ENCODE measurements at places on chromosomes 6 and 20.

DNA sequence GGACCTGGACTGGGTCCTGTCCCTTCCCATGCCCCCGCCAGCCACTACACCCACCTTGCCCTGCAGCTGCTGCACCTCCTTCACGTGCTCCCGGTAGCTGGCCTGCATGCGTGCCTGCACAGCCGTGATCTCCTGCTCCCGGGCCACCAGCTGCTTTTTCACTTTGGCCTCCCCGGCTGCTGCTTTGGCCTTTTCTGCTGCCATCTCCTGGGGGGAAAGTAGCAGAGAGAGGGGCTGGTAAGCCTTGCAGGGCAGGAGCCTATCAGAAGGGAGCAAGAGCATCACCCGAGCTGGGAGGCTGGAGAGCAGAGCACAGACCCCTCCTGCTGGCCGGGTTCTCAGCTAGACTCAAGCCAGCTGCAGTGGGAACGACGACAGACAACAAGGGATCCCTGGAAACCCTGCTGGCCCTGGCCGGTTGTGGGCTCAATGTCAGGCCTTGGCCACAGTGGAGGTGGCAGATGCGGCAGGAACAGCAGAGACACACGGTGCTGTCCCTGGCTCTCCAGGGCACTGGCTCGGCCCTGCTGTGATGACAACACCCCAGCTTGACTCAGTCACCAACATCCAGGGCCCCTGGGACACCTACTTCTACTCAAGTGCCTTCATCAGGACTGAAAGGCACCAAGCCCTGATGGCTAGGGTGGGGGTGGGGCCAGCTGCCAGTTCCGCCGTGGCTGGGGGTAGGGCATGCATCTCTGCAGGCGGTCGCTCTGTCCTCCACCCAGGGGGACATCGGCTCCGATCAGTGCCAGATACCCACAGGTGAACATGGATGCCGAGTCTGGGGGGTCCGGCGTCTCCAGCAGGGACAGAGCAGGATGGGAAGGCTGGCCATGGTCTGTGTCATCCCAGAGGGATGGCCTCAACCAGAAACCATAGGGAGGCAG is 45.3 kb downstream of the RRBP1 start:
- DNase-seq, result no peak
- H3K36me3 ChIP-seq, result peaks cover 63% of the 10 kb centered on the region
- H3K4me3 ChIP-seq, result no peak overlapping the region
- peaks cover 23% of the 10 kb centered on the region for H3K4me1 ChIP-seq
- H3K27ac ChIP-seq, result peak overlapping the region; percentile 41

DNA sequence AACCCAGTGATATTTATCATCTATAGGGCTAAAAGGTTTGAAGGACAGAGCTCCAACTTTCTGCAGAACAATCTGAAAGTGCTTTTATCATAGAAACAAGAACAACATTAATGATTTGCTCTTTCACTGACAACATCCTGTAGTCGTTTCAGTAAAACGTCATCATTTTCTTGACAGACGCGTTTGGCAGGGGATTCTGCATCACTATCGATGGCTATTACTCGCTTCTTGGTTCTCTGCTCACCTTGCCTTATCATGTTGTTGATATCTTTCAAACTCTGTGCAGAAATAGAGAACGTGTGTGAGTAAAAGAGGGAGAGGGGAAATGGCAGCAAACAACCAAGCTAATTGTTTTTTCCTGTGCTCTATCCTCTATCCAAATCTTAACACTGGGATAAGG is 47.1 kb upstream of the SAMHD1 start:
- DNase-seq, result no peak
- no peaks in the 10 kb centered on the region for H3K36me3 ChIP-seq
- H3K27ac ChIP-seq, result no peak overlapping the region

DNA sequence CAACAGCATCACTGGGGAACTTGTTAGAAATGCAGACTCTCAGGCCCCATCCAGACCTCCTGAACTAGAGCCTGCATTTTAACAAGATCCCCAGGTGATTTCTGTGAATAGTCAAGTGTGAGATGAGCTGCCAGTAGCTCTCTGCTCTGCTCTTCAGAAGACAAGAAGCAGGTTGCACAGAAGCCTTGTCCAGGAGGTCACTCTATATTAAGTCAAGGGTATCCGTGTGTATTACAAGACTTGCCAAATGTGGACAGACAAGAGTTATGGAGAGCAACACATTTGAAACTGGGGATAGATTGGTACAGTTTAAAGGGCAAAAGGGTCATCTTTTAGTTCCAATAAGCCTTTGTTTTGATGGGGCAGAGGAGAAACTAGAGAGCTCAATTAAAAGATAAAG is 23.2 kb upstream of the RIN2 start:
- no peak for DNase-seq
- no peaks in the 10 kb centered on the region for H3K36me3 ChIP-seq
- no peaks in the 10 kb centered on the region for H3K27me3 ChIP-seq
- no peak overlapping the region for H3K4me3 ChIP-seq
- no peak overlapping the region for H3K27ac ChIP-seq
- H3K4me1 ChIP-seq, result no peaks in the 10 kb centered on the region

DNA sequence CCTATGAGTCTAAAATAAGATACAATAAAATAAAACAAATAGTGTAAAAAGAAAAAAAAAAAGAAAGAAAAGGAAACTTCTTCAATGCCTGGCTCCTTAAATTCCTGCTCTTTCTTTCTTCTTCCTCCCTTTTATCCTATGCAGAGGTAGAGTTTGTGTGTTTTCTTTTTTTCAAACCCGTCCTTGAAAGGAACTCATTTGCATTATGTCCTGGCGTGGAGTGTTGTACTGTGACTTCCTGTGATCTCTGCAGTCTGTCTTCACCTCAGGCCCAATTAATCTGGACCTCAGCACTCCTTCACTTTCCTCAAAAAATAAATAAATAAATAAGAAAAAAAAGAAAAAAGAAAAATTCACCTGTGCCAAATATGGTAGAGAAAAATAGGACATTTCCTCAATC is 541.9 kb upstream of the SPTLC3 start:
- no peak overlapping the region for H3K4me3 ChIP-seq
- H3K27ac ChIP-seq, result no peak overlapping the region
- no peak for DNase-seq
- no peaks in the 10 kb centered on the region for H3K4me1 ChIP-seq
- no peaks in the 10 kb centered on the region for H3K27me3 ChIP-seq

DNA sequence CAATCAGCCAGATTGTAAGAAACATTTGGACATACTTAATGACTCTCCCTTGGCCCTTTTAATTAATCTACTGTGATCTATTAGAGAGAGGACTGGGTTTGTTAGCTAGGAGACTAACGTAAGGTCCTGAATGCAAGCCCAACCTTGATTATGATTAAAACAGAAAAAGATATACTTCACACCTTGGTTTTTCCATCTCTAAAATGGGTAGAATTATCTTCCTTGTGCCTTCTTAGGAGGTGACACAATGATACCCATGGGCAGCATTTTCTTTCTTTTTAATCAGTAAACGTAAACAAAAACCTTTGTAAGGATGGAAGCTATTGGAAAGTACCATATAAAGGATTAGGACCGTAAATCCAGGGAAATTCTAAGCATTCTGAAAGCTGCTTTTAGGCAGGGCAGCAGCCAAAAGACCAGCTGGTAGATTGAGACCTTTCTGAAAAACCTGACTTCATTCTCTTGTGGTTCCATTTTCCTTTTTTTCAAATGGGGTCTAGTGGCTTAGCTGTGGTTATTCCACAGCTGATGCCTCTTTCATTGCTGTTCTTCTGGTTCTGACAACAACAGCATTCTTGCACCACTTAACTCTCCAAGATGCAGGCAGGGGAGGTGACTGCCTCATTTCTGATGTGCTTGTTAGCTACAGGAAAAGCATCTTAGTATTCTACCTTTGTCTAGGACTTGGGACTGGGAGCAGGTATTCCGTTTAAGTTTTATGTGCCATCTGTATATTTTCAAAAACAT is 27.4 kb downstream of the RREB1 start:
- H3K4me1 ChIP-seq, result peaks cover 10% of the 10 kb centered on the region
- H3K27ac ChIP-seq, result no peak overlapping the region
- H3K27me3 ChIP-seq, result no peaks in the 10 kb centered on the region

GRCh38 chr6:30839671-30840070 is 44.6 kb upstream of the DDR1 start:
- H3K4me1 ChIP-seq, result no peaks in the 10 kb centered on the region
- no peaks in the 10 kb centered on the region for H3K27me3 ChIP-seq
- H3K36me3 ChIP-seq, result no peaks in the 10 kb centered on the region
- DNase-seq, result no peak
- H3K4me3 ChIP-seq, result no peak overlapping the region

GRCh38 chr6:87029711-87030314 is 65.1 kb downstream of the CGA start:
- H3K27me3 ChIP-seq, result no peaks in the 10 kb centered on the region
- peak; percentile 77 for DNase-seq
- H3K4me1 ChIP-seq, result no peaks in the 10 kb centered on the region

- no peak for DNase-seq
- peaks cover 3% of the 10 kb centered on the region for H3K27me3 ChIP-seq
- no peaks in the 10 kb centered on the region for H3K36me3 ChIP-seq
- peak overlapping the region; percentile 59 for H3K27ac ChIP-seq
- H3K4me3 ChIP-seq, result peak overlapping the region; percentile 74
Observed at GRCh38 chr20:58889798-58890517, 37.4 kb downstream of the GNAS start.

- peaks cover 5% of the 10 kb centered on the region for H3K4me1 ChIP-seq
- H3K36me3 ChIP-seq, result no peaks in the 10 kb centered on the region
- no peak overlapping the region for H3K4me3 ChIP-seq
- H3K27me3 ChIP-seq, result no peaks in the 10 kb centered on the region
Observed at GRCh38 chr6:15287670-15288375, 42.0 kb downstream of the JARID2 start.

DNA sequence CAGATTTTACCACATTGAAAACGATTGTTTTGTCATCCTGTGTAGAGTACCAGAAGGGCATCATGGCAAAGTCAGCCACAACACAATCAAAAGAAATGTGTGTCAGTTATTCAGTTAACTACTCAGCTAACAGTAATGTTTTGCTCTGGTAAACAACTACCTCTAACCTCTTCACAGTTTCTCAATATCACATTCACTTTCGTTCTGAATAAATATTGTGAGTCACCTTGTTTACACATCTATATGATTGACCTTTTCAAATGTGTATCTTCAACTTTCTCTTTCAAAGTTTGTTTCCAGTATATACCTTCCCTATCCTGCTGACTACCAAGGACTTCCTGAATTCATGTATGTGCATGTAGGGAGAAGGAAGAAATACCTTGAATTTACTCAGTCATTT is 216.6 kb upstream of the UFL1 start:
- H3K27ac ChIP-seq, result no peak overlapping the region
- no peaks in the 10 kb centered on the region for H3K4me1 ChIP-seq
- no peaks in the 10 kb centered on the region for H3K36me3 ChIP-seq

DNA sequence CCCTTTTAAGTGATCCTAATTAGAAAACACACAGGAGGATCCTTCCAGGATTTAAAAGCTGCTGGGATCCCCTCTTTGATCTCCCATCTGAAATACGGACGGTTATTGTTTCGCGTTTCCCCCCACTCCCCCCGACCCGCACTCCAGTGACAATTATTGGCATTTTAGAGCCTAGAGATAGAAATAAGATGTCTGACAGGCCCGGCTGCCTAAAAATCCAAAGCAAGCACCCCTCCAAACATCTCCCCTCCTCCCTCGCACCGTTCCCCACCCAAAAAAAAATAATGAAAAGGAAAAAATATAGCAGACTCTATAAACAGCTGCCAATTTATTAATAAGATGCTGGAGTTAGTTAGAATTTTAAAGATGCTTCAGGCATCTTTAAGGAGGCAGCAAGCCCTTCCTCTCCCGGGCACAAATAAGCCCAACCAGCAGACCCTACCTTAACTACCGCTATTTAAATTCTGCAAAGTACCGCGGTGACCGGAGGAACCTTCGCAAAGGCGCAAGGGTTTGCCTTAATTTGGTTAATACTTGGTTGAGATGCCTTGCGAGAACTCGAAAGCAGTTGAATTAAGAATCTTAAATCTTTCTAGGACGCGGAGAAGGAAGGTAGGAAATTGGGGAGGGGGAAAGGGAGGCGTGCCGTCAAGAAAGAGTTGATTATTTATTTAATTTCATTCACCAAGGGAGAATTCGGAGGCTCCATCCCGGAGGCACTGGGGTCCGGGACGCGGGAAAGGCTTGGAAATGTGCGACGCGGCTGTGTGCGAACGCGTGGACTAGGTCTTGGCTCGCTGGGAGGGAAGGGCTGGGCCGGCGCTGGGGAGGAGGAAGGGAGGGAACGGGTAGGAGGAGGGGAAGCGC is 1.5 kb upstream of the ISM1 start:
- H3K27me3 ChIP-seq, result peaks cover 38% of the 10 kb centered on the region
- no peaks in the 10 kb centered on the region for H3K36me3 ChIP-seq
- DNase-seq, result no peak
- H3K4me1 ChIP-seq, result no peaks in the 10 kb centered on the region

- H3K4me3 ChIP-seq, result no peak overlapping the region
- H3K36me3 ChIP-seq, result no peaks in the 10 kb centered on the region
- H3K27ac ChIP-seq, result no peak overlapping the region
- no peaks in the 10 kb centered on the region for H3K4me1 ChIP-seq
- DNase-seq, result no peak
Observed at GRCh38 chr6:138374815-138375214, 2.9 kb upstream of the SMIM28 start.

DNA sequence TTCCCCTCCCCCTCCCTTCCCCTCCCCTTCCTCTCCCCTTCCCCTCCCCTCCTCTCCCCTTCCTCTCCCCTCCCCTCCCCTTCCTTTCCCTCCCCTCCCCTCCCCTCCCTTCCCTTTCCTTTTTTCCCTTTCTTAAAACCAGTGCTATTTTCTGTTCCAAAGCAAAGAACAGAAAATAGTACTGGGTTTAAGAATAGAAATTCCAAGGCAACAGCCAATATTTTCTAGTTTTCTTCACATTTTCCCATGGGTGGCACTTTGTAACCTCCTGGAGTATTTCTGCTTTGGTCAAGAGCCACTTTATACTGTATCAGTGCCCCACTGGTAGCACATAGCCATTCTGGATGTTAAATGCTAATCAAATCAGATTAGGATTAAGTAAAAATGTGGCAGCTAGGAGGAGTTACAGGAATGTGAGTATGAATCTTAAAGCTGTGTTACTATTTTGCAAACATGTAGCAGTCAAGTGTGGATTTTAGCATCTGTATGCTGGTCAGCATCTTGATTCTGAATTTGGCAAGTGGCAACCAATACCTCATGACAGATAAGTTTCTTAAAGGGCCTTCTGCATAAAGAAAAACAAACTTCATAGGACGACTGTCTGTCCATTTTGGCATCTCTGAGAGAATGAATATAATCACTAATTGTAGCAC is 126.4 kb downstream of the CEP57L1 start:
- DNase-seq, result no peak
- no peaks in the 10 kb centered on the region for H3K36me3 ChIP-seq
- H3K4me3 ChIP-seq, result no peak overlapping the region

DNA sequence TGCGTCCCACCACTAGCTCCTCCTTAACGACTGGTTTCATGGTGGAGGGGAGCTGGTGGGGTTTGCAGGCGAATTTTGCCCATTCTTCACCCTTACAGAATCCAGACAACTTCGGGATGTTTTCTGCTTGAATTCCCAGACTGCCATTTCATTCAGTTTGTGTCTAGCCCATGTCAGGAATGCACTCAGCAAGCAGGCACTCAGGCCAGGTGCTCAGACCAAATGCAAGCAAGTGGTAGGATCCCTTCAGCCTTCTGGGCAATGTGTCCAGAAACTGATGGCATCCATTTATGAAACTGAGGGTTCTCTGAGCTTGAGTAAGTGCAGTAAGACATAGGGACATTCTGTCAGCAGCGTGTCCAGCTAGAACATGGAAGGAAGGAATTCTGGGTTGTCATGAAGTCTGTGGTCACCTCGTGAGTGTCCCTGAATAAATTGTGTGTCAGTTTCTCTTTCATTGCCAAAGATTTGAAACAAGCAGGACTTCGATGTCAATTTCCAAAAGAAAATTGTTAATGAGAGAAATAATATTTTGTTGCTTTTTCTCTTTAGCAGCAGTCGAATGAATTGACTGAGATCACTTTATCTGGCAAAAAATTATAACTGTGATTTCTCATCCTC is 21.8 kb upstream of the DACT2 start:
- no peaks in the 10 kb centered on the region for H3K4me1 ChIP-seq
- H3K36me3 ChIP-seq, result no peaks in the 10 kb centered on the region
- no peak overlapping the region for H3K27ac ChIP-seq
- no peak overlapping the region for H3K4me3 ChIP-seq
